ENCODE measurements at places on chromosomes 11 and 22. TPM values are rescaled to one million over a fixed set of nuclear protein-coding genes. Genes with fewer than 3 reads are reported as not detected.

Gene STK33
- 14.9 TPM for total RNA-seq

Gene NCAPH2
- total RNA-seq, result 41.3 TPM

Gene ANGPTL5
- total RNA-seq, result not detected

Gene SYVN1
- 23.4 TPM for total RNA-seq

Gene LINC01488
- not detected for total RNA-seq

Gene KDM4D
- total RNA-seq, result 2.7 TPM

Gene OR51E1
- not detected for total RNA-seq

Gene DDX6
- total RNA-seq, result 77.4 TPM

Gene CCDC73
- 0.07 TPM for total RNA-seq

Gene KRTAP5-1
- total RNA-seq, result not detected

Gene SPTBN2
- 99.9 TPM for total RNA-seq

Gene CEND1
- not detected for total RNA-seq

Gene BAIAP2L2
- total RNA-seq, result 4.1 TPM

Gene ACR
- not detected for total RNA-seq

Gene AHNAK
- total RNA-seq, result 224 TPM

Gene FAM180B
- total RNA-seq, result not detected

Gene E2F8
- 0.14 TPM for total RNA-seq

Gene SAA1
- 5.8 TPM for total RNA-seq

Gene OR6T1
- not detected for total RNA-seq

Gene PRR33
- total RNA-seq, result not detected

Gene WNT11
- 0.21 TPM for total RNA-seq

Gene FXYD2
- total RNA-seq, result 5.0 TPM

Gene NRXN2
- not detected for total RNA-seq

Gene LSP1
- total RNA-seq, result not detected

Gene ST14
- 98.4 TPM for total RNA-seq

Gene MMP7
- total RNA-seq, result 333 TPM

Gene ART1
- total RNA-seq, result not detected

Gene TTC36
- total RNA-seq, result 0.62 TPM

Gene SHISAL1
- 0.71 TPM for total RNA-seq

Gene GCAT
- total RNA-seq, result 35.7 TPM

Gene KCNE3
- total RNA-seq, result 0.55 TPM

Gene SLC22A9
- total RNA-seq, result not detected

Gene FGF4
- not detected for total RNA-seq

Gene RBM7
- total RNA-seq, result 43.5 TPM

Gene EXPH5
- total RNA-seq, result 10.1 TPM

Gene SPCS2
- total RNA-seq, result 38.1 TPM

Gene UBXN1
- 321 TPM for total RNA-seq

Gene GGTLC3
- total RNA-seq, result not detected

Gene PNPLA3
- 6.9 TPM for total RNA-seq

Gene TRPC6
- not detected for total RNA-seq

Gene TESMIN
- 3.8 TPM for total RNA-seq

Measured in kidney epithelial cell (primary cell).